ENCODE measurements at places on chromosomes 2 and 18.

- DNase-seq, result no peak
Observed at GRCh38 chr2:171513719-171514160, 8.5 kb upstream of the CYBRD1 start.

DNA sequence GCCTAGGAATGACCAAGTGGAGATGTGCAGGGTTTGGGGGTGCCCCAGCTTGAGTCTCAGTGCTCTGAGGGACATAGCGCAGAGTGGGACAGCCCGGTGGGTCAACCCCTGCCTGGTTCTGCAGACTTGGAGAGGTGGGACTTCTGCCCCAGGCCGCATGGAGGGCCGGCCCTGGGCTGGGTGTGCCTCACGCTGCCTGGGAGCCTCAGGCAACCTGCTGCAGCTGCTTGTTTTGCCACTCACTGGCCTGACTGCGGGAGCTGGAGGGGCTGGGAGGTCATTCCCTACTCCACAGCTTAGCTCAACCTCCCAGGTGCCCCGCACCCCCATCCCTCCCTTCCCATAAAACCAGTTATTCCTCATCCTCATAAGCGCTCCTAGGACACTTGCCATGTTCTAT is 33.1 kb downstream of the ODC1 start:
- DNase-seq, result no peak

DNA sequence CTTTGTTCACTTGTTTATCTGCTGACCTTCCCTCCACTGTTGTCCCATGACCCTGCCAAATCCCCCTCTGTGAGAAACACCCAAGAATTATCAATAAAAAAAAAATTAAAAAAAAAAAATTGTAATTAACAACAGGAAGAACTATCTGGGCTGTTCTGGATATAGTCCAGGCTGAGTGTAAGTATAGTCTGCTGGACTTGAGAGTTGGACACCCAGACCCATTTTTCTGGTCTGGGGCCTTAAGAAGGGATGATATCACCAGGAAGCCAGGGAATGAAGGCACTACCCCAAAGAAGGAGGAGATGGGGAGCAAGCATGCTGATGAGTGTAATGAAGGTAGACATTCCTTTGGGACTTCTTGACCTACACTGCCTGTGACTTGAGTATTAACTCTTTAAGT is 72.1 kb upstream of the ZFP36L2 start:
- DNase-seq, result no peak

DNA sequence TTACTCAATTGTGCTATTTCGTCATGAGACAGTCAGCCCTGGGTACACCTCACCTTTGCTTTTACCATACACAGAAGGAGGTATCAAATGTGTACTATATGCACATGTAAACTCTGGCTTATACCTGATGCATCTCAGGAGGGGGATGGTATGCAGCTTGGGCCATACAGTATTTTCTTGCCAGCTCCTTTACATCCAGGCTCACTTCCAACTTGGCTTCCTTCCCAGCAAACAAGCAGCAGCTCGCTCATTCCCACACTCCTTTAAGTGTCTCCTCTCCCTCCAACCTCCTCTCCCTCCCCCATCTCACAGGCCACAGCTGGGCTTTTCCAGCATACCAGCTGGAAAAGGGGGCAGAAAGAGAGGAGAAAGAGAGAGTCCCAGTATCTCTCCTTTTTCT is 9.6 kb downstream of the MARCHF4 start:
- DNase-seq, result no peak
